ENCODE measurements at places on chromosomes 7 and 10.
A peak's percentile ranks its signal among the peaks of the same experiment; 100 is the strongest.

DNA sequence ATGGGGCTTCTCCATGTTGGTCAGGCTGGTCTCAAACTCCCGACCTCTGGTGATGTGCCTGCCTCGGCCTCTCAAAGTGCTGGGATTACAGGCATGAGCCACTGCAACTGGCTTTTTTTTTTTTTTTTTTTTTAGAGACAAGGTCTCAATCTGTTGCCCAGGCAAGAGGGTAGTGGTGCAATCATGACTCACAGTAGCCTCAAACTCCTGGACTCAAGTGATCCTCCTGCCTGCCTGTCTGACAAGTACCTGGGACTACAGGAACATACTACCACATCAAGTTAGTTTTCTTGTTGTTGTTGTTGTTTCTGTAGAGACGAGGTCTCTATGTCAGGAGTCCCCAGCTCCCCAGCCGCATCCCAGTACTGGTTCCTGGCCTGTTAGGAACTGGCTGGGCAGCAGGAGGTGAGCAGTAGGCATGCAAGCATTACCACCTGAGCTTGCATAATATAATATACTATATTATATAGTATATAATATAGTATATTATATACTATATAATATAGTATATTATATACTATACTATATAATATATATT lies 55.7 kb downstream of the TPK1 start:
- no peak for DNase-seq

DNA sequence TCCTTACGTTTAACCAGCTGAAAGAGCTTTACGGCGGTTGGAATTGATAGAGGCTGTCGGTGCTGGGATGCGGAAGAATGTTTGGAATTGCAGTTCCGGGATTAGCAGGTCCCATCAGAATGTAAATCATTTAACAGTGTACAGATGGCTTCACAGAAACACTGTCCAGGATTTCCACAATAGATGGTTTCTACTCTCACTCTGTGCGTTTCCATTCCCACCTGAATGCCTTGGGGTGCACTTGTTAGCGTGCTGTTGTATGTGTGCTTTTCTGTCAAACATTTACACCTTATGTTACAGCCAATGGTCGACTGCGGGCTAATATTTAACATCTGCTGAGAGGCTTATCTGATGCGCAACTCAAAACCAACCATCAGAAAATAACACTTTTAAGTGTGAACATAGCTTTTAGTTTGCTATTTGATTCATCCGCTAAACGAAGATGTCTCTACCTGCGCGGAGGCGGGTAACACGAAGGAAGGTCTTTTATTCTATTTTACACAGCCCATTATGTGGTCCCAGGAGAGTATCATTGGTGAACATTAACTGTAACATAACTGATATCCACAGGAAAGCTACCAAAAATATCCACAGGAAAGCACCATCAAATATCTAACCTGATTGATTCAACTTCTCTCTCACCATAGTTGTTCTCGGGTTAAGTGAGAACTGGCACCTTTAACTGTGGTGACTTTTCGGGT lies 179.0 kb downstream of the PRPF18 start:
- DNase-seq, result no peak

- DNase-seq, result peak; percentile 56
These were observed 58.5 kb downstream of the ABCB4 start for GRCh38 chr7:87416682-87417587.

- no peak for DNase-seq
These were observed 26.7 kb upstream of the OTUD1 start for GRCh38 chr10:23412223-23412622.

DNA sequence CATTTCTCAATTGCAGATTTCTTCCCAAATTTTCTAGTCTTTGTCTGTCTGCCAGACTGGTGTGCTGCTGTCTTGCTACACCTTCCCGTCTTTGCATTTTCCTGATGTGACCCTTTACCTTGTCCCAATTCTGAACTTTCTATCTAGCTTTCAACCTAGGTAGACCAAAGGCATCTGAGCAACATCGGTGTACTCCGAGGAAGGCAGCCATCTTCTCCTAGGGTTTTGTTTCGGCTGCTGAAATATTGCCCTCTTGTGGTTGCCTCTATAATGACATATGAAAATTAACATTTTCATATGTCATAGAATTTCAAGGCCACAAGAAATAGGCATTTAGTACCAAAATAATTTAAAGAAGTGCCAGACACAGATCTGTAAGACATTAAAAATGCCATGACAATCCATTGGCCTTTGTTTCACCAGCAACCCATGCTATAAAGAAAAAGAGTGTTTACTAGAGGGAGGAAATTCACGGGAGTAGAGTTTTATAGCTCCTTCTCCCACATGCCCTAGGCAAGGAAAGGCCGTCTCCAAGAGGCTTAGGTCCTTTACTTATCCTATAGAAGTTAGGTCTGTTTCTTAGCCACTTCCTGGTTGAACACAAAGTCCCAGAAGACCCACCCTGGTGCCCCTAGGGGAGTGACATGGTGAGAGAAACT lies 23.4 kb downstream of the OR9A2 start:
- peak; percentile 15 for DNase-seq

- DNase-seq, result no peak
These were observed 124.1 kb downstream of the ZNF365 start for GRCh38 chr10:62498271-62498670.

DNA sequence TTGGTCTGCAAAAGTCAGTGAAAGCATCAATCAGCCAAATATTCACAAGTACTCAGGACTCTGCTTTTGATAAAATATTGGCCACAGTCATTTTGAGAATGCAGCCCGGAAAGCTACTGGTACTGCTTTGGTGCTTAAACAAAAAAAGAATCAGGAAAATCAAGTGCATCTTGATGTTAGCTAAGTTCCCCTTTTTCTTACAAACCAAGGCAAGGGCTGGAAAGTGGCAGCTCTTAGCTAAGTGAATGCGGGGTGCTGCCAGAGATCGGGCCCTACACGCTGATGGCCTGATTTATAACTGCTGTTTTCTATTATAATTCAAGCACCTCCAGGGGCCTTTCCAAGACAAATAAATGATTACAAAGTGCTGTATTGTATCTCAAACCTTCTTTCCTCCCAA lies 136.8 kb upstream of the MGMT start:
- DNase-seq, result no peak

- DNase-seq, result no peak
These were observed 7.6 kb downstream of the ZFYVE27 start for GRCh38 chr10:97744405-97745035.

DNA sequence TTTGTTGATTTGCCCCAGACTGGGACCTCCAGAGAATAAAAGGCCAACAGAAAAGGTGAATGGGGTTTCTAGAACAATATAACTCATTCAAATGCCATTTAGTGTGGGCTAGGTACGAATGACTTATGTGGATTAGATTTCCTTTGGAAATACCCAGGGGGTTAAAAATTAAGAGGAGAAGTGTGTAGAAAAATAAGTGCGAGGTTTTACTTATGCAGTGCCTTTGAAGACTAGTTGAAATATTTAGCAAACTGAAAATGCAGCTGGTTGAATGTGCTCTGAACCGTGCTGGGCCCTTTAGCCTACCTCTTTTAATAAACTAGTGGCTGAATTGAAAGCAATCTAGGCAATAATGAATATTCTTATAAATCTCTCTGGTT lies 180.6 kb downstream of the LRMDA start:
- DNase-seq, result no peak

- DNase-seq, result no peak
These were observed 305.8 kb downstream of the MDFIC start for GRCh38 chr7:115227473-115228235.

DNA sequence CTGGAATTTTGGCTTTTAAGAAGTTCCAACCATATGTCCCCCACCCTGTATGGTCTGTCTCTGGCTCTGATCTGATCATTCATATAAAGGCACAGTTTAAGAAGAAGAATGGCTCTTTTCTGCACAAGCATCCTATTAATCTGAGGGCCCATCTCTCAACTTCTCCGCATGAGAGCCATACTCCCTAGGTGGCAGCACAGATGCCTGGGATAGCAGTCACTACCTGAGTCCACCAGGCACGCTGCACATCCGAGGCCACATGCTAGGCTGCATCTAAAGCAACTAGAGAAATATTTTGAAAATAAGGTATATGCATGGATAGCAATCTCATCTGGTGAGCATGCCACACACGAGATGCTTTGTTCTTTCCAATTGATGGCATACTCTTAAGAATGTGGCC lies 565.5 kb downstream of the PARD3 start:
- DNase-seq, result no peak

- DNase-seq, result peak; percentile 37
These were observed 113.2 kb upstream of the RHEB start for GRCh38 chr7:151632750-151633515.

DNA sequence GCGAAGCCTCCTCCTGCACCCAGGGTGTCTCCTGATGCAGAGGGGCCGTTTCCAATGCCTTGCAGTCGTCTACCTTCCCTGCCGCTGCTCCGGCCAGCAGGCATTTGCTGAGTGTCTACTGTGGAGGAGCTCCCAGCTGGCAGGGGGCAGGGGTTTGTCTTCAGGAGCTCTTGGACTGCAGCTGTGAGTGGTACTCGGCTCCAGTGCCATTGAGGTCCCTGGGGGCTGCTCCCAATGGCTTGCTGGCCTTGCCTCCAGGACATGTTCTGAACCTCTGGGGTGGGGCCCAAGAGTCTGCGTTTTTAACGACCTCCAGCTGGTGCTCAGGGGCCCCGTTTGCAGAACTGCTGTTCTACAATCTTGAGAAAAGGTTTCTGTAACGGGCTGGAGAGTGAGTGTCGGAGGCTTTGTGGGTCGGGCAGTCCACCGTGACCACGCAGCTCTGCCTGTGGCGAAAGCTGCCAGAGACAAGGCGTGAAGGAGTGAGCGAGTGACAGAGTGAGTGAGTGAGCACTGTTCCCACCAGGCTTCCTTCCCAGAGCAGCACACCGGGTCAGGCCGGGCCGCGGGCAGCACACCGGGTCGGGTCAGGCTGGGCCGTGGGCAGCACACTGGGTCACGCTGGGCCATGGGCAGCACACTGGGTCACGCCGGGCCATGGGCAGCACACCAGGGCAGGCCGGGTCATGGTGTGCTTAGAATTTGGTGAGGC lies 520.2 kb downstream of the PTPRN2 start:
- DNase-seq, result no peak

- DNase-seq, result no peak
These were observed 786 bp downstream of the CUEDC2 start for GRCh38 chr10:102431452-102432124.

DNA sequence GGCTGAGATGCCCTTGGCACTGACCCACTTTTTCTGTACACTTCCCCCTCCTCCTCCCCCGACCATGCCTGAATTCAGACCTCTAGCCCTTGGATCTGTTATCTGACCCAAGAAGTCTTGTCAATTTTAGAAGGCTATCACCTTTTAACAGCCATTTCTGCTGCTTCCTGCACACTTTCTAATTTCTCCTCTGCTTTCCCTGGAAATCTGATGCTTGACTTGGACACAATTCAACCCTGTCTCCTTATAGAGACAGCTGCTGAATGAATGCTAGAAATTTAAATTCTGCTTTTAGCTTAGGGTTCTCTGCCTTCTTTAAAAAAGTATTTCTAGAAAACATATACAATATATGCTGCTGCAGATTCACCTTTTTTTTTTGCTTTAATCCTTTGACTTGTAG lies 417.9 kb upstream of the KLF6 start:
- DNase-seq, result no peak

DNA sequence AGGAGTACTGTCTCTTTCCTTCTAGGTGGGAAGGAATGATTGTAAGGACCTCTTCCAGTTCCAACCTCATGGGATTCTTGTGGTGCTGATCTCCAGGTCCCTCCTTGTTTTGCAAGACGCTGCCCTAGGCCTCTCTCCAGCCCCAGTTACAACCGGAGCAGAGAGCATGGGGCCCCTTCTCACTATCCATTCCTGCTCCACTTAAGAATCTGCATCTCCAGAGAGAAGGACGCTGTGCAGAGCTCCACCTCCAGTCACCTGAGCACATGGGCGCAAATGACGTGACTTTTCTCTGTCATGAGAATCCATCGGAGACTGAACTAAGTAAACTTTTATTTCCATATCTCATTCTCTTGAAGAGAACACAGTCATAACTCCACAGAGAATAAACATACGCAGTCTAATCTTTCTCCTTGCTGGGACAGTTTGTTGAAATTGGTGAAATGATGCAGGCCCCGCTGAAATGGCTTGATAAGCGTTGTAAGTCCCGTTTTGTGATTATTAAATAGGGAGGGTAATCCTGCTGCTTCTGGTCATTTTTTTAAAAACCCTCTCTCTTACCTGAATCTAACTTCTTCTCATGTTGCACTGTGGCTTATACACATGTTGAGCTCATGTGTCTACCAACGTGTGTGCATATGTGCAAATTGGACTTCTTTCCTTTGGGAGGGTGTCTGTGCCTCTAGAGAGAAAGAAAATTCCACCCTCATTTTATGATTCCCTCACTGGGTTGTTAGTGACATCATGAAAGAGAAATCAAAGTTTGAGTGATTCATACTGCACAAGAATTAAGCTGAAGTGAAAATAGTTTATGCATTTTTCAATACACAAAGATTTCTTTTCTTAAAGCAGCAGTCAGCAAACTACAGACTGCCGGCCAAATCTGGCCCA lies 133.2 kb upstream of the TBX20 start:
- no peak for DNase-seq

- DNase-seq, result no peak
These were observed 99.2 kb downstream of the ARID5B start for GRCh38 chr10:62000726-62001125.

- no peak for DNase-seq
These were observed 406.9 kb upstream of the KLF6 start for GRCh38 chr10:4191894-4192293.

DNA sequence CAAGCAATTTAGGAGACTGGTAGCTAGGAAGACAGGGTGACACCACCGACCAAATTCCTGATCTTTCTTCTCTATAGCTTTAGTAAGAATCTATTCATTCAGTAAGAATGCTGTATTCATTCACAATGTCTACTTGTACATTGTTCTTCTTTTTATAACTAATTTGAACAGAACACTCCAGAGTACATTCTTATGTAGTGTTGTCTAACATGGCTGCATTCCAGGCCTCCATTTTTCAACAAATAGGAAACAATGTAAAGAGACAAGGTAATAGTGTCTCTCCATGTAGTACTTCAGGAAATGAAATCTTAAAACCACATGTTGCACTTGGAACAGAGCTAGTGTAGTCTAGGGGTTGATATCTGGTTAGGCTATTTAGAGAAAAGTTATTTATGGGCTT lies 1.8 kb downstream of the VCL start:
- DNase-seq, result no peak

DNA sequence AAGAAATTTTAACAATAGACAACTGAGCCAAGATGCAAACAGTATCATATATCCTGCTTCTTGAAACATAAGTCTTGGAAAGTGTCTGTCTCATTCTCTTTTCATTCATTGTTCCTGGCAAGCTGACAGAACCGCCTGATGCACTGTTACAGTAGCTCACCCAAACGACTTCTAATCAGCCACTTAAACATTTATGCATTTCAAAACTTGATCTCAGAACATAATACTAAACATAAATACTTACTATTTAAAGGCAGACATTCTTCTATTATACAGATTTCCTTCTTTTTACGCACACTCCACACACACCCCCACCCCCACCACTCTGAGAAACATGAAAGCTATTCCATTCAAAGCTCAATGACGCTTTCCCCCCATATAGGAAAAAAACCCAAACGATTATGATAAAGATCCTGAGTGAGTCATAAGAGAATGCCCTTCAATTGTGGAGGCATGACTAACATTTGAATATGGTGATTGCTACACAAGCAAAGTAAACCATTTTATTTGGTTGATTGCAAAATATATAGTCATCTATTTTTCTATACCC lies 30.5 kb downstream of the SHTN1 start:
- no peak for DNase-seq
